MCF 10A (cell line): ENCODE measurements at places on chromosomes 12 and 14. TPM values are rescaled to one million over a fixed set of nuclear protein-coding genes. Genes with fewer than 3 reads are reported as not detected.

EXOC3L4 gene
- total RNA-seq: not detected in 2 replicates

GLT1D1 gene
- not detected in 2 replicates for total RNA-seq

NEMP1 gene
- total RNA-seq: 17.5 and 22.5 TPM in 2 replicates

- DNase-seq: no peak
These were observed 6.5 kb upstream of the CDK2AP1 start for GRCh38 chr12:123278101-123278627.

DNA sequence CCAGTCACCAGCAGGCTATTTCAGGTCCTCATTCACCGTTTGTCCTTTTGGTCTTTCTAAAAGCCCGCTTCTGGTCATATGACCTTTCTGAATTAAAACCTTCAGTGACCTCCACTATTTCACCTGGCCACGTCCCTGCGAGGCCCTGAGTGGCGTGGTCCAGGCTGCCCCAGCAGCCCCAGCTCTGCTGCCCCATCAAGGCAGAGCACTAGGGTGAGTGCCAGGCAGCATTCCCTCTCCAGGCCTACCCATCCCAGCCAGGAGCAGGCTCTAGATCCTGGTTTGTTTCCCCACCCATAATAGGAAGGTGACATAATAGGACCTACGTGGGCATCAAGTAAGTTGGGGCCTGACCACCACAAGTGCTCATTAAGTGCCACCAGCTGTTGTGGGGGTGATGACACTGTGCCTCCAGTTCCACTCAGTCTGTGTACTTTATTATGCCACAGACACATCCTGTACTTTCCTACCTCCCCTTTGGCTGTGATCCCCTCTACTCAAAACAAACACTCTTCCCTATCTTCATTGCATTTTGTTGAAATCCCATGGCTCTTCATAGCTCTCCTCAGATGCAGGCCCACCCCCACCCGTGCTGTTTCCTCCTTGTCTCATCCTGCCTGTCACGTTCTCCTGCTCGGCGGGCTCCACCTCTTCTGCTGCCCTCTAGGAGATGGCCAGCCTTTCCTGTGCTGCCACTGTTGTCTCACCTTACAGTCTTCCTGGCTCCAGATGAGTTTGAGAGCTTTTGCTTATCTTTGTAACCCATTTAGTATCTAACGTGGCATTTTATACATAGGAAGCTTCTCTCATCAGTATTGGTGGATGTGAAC is 21.4 kb downstream of the CKB start:
- no peak for DNase-seq

MMP14 gene
- 71.5 and 78.6 TPM in 2 replicates for total RNA-seq

DNA sequence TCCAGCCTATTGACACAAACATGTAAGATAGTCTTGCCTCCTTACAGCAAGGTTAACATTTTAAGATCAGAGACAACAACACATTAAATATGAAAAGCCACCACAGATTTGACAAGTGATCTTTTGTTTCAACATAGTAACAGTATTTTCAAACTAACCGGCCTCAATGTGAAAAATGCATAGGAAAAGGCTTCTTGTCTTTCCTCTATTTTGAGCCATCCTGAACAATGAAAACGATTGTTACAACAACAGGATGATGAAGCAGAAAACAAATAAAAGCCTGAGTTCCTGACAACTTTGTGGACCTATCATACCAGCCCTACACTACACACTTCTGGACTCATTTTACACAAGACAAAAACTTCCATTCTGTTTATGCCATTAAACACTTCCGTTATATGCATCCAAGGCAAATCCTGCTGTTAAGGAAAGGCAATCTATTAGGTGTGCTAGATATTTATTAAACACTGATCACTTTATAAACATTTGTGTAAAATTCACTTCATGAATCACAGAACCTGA is 37.3 kb downstream of the BAZ1A start:
- no peak for DNase-seq

- peak; percentile 97 for DNase-seq
These were observed 66.7 kb downstream of the IRF2BPL start for GRCh38 chr14:76961631-76962302.

NPC2 gene
- 105 and 128 TPM in 2 replicates for total RNA-seq

- DNase-seq: no peak
These were observed 22.8 kb upstream of the NPFF start for GRCh38 chr12:53530061-53530460.

GRCh38 chr12:48157889-48158370 is 615 bp upstream of the ASB8 start:
- no peak for DNase-seq

GRCh38 chr12:106136263-106136662 is 2.5 kb downstream of the NUAK1 start:
- DNase-seq: peak; percentile 86

ITGA7 gene
- total RNA-seq: 2.1 and 3.0 TPM in 2 replicates

GRCh38 chr12:43694879-43695278 is 63.7 kb downstream of the PUS7L start:
- no peak for DNase-seq

- peak; percentile 76 for DNase-seq
These were observed 25.1 kb downstream of the MEG3 start for GRCh38 chr14:100850841-100851585.

- DNase-seq: no peak
These were observed 31.5 kb upstream of the SLCO1B3 start for GRCh38 chr12:20778969-20779368.

TAS2R7 gene
- not detected in 2 replicates for total RNA-seq

GRCh38 chr14:57168138-57168679 is 100.5 kb downstream of the EXOC5 start:
- no peak for DNase-seq

DNA sequence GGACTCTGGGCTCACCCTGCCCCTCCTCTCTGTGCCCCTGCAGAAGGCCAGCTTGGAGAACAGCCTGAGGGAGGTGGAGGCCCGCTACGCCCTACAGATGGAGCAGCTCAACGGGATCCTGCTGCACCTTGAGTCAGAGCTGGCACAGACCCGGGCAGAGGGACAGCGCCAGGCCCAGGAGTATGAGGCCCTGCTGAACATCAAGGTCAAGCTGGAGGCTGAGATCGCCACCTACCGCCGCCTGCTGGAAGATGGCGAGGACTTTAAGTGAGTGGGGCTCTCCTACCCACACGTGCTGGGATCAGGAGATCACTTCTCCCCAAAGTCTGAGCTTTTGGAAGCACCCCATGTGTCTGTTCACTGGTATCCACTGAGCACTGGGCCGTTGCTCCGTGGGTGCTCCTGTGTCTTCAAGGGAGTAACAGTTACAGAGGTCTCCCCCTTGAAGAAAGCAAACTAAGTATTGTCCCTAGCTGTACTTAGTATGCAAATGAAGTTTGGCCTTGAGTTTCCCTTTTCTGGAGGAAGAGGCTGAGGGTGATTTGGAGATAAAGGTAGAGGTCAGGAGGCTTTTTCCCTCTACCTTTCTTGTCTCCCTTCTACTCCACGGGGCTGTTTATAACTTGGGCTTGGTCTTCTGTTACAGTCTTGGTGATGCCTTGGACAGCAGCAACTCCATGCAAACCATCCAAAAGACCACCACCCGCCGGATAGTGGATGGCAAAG is 3.3 kb downstream of the KRT18 start:
- DNase-seq: peak; percentile 50

DNA sequence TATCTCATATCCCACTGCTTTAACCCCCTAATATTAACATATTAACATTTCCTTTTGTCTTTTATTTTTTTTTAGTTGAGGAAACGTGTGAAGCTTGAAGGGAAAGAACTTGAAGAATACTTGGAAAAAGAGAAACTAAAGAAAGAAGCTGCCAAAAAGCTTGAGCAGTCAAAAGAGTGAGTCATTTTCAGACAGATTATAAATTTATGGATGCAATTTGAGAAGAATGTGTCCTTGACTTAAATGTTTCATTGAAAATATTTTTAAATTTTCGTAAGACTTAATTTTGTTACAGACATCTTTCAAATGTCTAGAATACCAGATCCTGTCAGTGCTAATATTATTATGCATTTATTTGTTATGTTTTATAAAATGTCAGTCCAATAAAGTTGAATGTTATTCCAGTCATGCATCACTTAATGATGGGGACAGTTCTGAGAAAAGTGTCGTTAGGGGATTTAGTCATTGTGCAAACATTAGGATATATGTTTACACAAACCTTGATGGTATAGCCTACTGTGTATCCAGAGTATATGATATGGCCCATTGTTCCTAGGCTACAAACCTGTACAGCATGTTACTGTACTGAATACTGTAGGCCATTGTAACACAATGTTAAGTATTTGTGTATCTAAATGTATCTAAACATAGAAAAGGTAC is 32.6 kb downstream of the CPSF2 start:
- DNase-seq: peak; percentile 7

- DNase-seq: no peak
These were observed 82.1 kb downstream of the APAF1 start for GRCh38 chr12:98727196-98727595.

TMEM132C gene
- total RNA-seq: not detected in 2 replicates

LRRC10 gene
- total RNA-seq: not detected in 2 replicates

WDHD1 gene
- total RNA-seq: 5.8 and 6.5 TPM in 2 replicates

DNA sequence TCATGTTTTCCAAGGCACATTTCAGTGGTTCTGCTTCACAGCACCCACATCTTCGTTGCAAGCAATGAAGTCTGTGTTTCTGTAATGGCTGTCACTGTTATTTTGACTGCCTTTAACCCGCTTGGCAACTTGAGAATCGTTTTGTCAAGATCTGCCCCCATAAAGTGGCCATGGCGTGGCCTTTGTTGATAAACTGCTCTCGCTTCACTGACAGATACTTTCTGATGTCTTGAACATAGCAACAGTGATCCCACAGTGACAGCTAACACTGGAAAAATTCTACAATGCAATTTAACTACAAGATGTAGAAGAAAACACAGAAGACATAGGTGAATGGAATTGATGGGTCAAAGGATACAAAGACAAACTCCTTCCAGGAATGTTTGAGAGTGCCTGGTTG is 184.2 kb downstream of the KLHL28 start:
- DNase-seq: no peak
